ENCODE measurements at places on chromosomes 11 and 22.
A peak's percentile ranks its signal among the peaks of the same experiment; 100 is the strongest.

- no peak for DNase-seq
Observed at GRCh38 chr11:82842019-82842418, 58.2 kb downstream of the PRCP start.

GRCh38 chr11:75280770-75281468 is 40.3 kb downstream of the TPBGL start:
- no peak for DNase-seq

DNA sequence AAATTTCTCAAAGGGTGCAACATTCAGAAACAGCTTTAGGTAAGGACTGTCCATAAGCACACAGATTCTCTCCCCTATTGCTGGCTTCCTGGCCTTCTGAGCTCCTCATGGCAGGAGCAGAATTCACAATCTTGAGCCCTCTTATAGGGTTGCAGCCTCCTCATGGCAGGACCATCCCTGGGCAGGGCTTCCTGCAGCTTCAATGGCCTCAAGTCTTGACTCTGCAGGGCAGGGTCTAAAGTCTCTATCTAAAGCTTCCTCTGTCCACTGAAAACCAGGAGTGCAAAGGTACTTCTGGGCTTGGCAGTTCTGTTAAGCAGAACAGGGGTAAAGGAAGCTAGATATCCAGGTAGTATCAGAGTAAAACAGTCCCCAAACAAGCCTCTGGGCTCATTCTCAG is 28.7 kb downstream of the TUB start:
- no peak for DNase-seq

DNA sequence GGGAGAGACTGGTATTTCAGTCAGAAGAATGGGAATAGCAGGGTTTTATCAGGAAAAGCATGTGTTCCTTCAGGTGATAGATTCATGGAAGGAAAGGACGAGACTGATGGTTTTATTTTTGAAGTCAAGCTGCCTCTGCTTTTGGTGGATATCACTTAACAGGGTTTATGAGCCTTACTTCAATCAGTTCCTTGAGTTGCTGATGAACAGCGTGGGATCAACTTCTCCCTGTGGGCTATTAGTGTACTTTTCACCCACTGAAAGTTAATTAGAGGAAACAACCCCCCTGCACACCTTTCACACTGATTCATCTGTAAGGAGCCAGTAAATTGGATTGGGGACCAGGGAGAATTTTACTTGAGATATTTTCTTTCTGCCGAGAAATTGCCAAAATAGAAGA is 479.0 kb downstream of the NELL1 start:
- DNase-seq = no peak

DNA sequence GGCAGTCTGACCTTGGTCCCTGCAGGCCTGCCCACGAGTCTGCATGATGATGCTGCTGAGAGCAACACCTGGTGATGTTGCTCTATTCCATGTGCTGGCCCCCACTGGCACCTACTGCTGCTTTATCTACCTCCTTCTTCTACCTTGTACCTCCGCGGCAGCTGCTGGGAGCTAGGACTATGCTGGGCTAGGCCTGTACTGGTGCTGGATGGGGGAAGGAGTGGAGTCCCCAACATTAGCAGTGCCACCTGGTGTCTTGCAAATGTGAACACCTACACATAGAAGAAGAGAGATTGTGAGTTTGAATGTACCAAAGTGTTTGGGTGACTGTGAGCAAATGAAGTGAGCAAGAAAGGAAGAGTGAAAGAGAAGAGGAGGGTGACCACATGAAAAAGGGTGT is 30.5 kb downstream of the PTPN5 start:
- DNase-seq = no peak

DNA sequence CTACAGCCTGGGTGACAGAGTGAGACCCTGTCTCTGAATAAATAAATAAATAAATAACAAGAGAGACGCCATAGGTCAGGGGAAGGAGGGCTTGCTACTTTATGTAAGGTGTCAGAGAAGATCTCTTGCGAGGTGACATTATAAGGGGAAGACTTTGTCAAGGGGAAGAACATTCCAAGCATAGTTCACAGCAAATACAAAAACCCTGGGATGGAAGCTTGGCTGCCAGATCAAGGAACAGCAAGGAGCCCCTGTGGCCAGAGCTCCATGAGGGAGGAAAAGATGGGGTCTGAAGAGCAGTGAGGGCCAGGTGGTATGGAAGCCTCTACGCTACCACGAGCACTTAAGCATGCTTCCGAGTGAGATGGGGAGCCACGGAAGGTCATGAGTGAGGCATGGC is 62.3 kb downstream of the AHNAK start:
- DNase-seq = no peak

GRCh38 chr11:130765951-130766649 is 150.2 kb downstream of the SNX19 start:
- no peak for DNase-seq

GRCh38 chr11:113991170-113991569 is 16.3 kb downstream of the HTR3A start:
- DNase-seq = peak; percentile 20

- no peak for DNase-seq
Observed at GRCh38 chr22:35092406-35092805, 26.4 kb downstream of the ISX start.

DNA sequence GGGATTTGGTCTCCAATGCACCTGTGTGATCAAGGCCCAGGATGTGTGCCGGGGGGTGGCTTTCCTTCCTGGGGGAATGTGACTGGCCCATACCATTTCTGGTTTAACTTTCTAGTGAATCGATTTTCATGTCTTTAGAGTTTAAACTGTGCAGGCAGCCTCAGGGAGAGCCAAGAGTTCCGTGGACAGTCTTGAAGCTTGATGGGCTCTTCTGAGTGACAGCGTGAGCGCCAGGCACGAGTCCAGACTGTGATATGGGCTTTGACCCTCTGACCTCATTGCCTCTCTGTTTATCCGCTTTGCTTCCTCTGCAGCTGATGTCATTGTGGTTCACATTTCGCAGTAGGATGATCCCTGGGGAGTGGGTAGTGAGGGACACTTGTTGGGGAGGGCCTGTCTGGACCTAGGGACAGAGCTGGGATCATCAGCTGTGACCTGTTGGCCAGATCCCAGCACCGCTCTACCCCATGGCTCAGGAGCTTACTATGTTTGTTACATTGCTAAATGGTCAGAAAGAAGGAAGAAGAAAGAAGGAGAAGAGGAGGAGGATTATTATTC is 80.6 kb upstream of the CLDN5 start:
- no peak for DNase-seq

DNA sequence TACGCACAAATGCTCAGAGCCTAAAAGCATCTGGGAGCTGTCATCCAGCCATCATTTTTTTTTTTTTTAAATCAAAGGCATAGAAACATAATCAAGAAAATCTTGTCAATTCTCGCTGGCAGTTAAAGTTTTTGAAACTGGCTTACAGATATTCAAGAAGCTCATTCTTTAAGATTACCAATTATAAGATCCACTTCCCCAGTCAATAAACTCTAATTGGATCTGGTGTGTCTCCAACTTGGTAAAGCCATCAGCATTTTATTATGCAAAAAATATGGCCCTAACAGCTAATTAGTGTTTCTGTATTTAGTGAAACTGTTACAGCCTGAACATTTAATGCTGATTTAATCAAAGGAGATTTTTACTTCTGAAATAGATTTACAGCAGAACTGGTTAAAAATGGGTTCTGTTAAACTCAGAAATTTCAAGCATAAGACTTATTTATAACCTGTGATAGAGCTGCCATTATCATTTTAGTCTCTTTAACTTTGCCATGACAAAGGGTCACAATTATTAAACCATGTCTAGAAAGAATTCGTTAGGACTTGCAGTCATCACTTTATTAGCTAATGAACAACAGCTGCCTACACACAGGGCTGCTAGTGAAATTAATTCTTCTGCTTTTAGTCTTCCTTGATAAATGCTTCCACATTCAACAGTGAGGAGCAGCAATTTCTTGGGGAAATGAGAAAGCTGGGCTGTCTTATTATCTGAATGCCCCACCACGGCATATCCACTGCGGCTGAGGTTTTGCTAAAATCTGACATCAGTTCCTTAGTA is 176.4 kb upstream of the PITPNB start:
- DNase-seq = no peak

GRCh38 chr11:62062223-62062861 is 61.5 kb upstream of the INCENP start:
- no peak for DNase-seq

- DNase-seq = no peak
Observed at GRCh38 chr11:121703201-121703600, 250.4 kb upstream of the SORL1-AS1 start.

DNA sequence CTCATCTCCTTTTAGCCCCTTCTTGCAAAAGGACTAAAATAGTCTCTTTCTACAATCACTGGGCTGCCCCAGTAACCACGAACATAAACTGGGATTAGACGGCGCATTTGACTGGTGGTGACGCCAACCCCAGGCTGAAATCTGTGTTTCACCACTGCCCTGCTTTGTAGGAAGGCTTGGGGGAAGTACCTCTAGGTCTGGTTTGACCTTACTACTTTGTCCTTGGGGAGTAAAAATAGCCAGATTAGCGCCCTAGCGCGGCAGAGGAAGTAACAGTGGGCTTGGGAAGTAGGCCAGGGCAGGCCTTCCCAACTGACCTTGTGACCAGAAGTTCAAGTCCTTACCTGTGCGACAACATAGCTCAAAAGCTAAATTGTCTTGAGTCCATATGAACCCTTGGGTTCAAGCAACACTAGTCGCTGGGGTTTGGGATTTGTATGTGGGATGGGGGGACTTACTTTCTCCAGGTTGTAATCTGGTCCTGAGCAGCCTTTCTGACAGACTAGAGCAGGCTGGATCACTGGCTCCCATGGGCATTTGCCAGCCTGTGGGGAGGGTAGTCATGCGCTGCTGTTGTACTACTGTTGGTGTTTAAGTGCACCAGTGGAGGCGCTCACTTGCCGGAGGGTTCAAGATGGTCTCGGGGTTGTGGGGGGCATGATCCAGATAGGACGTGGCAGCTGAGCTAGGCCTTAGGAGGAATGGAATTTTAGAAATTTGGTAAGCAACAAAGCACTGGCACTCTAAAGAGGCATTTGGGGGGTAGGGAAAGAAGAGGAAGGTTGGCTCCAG is 953 bp upstream of the PACS1 start:
- no peak for DNase-seq

DNA sequence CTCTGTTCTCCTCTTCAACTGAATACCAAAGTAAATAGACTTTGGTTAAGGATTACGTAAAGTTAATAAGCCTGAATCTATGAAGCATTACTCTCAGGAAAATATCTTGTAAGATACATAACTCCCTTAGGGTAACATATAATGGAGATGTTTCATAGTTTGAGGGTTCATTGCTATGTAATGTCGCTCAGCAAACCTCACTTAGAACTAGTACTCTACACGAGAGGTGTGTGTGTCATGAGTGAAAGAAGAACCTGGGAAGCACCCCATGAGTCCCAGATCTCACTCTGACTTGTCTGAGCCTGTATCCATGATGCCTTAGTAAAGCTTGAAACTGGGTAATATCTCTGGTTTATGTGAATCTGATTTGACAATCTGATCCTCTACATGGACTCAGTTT is 429.5 kb upstream of the ANO3 start:
- DNase-seq = no peak

DNA sequence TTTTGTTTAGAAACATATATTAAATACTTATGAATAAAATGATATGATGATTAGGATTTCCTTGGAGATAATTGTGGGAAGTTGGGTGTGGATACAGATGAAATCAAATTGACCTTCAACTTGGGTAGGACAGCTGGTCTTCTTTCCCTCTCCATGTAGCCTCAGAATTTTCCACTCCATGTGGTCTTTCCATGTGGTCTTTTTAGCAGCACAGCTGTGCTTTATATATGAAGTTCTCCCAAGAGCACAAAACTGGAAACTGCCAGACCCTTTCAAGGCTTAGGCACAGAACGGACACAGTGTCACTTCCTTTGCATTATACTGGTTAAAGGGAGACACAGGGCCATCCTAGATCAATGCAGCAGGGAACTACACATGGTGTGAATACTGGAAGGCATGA is 28.6 kb downstream of the FAM76B start:
- DNase-seq = no peak

- DNase-seq = no peak
Observed at GRCh38 chr11:129536338-129536737, 160.7 kb downstream of the BARX2 start.

DNA sequence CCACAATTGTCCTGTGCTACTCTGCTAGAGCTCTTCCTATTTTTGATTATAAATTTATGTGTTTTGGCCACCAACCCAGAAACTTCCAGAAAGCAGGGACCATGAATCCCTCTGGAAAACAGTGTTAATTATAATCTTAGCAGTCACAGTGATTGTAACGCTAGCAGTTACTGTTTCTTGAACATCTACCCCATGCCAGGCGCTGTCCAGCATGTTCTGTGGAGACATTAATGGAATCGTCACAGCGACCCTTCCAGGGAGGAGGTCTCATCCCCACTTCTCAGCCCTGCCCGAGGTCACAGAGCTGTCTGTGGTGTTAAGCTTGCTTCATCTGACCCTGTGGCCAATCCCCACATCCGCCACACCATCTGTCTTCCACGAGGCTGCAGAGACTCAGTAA is 13.9 kb upstream of the PNPLA5 start:
- DNase-seq = no peak

DNA sequence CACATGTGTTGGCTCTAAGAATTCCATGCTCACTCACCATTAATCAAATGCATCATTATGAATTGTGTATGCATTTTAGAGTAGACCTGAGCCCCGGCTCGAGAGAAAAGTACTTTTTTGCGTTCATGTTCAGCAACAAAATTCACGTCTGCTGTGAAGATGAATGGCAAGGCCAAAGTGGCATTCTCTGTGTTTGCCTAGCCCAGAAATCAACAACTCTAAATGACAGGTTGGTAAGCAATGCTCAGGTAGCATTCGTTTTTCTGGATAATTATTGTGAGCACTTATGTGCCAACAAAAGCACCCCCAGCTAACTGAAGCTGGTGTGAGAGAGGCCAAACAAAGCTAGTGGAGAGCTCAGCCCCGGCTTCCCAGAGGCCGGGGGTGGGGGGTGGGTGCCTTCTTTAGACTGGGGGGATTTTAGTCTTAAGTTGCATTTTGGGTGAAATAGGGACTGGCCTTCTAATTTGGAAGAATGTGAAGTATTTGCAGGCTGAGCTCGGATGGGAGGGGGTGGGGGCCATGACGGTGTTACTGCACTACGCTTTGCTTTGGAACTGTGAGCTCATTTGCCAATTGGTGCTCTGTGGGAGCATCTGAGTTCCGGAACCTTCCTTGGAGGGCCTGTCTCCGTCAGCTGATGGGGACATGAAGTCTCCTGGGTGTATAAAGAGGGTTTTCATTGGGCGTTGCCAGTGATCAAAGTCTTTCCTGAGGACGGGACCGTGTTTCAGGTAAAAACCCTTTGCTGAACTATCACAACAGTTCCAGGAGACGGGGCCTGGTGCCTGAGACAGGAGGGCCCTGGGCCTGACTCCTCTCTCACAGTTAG is 29.0 kb upstream of the ALX4 start:
- no peak for DNase-seq

DNA sequence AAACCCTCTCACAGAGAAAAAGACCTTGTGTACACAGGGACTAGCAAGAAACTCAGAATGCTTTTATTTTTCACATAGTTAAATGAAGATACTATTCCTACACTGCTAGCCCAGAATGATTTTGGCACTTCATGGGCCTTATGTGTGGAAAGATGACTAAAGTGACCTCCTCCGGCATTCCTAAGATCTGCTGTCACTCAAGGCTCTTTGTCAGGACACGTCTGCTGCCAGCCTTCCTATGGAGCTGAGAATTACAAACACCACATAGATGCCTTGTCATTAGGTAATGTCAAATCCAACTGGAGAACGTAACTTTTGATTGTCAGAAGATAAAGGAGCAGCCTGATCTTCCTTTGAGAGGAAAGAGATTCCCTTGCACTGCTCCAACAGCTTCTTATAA is 249.1 kb downstream of the FAT3 start:
- no peak for DNase-seq

GRCh38 chr11:8258289-8258688 is 5.4 kb downstream of the LMO1 start:
- no peak for DNase-seq

All from T-helper 2 cell (primary cell).